ENCODE measurements at places on chromosomes 6 and 20. TPM values are rescaled to one million over a fixed set of nuclear protein-coding genes. Genes with fewer than 3 reads are reported as not detected.

Gene OVOL2
- 0.94 TPM for total RNA-seq

Gene SERPINB6
- 23.1 TPM for total RNA-seq

Gene BPHL
- total RNA-seq, result 11.6 TPM

Gene FOXC1
- total RNA-seq, result 3.7 TPM

Gene RIPOR2
- total RNA-seq, result 48.4 TPM

Gene HSPA1L
- 1.2 TPM for total RNA-seq

Gene EPPIN
- not detected for total RNA-seq

Gene DHX16
- 29.9 TPM for total RNA-seq

GRCh38 chr20:14477125-14477524 lies 139.7 kb upstream of the FLRT3 start:
- DNase-seq, result no peak

GRCh38 chr20:50026746-50027575 lies 44.2 kb downstream of the SNAI1 start:
- no peak for DNase-seq

DNA sequence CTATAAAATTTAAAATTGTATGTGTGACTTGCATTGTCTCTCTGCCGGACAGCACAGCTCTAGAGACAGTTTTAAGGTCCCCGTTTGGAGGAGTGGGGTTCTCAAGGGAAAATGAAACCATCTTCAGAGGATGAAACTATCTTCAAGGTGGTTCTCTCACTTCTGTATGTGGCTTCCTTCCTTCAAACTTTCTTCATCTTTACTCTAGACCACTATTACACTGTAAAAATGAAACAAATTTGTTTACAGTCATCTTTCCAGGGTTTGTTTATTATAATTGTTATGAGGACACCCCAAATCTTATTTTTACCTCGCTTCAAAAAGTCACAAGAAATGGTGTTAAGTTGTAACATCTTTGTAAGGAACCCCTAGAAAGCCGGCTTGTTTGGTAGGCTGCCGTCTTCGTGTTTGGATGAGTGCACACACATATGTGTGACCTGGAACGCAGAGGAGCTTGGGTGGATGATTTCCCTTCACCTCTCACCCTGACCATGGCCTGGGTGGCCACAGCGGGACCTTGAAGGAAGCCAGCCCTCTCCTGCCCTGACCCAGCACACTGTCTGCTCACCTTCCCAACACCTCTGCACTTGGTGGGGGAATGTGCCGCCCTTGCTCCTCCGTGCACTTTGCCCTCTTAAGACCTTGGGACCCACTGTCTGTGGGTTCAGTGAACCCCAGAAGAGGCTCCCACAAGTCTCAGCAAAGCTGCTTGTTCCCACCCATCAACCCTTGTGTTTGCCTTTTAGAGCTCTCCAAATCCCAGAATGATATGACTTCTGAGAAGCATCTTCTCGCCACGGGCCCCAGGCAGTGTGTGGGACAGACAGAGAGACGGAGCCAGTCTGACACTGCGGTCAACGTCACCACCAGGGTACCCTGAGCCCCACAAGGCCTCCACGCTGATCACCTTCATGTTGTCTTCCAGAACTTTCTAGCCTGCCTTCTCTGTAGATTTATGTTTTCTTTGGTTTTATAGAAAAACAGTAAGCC lies 67.8 kb downstream of the SYTL3 start:
- no peak for DNase-seq

GRCh38 chr20:6806275-6806674 lies 38.8 kb downstream of the BMP2 start:
- DNase-seq, result no peak

- no peak for DNase-seq
Measured at GRCh38 chr20:40451552-40451951, 237.5 kb downstream of the MAFB start.

DNA sequence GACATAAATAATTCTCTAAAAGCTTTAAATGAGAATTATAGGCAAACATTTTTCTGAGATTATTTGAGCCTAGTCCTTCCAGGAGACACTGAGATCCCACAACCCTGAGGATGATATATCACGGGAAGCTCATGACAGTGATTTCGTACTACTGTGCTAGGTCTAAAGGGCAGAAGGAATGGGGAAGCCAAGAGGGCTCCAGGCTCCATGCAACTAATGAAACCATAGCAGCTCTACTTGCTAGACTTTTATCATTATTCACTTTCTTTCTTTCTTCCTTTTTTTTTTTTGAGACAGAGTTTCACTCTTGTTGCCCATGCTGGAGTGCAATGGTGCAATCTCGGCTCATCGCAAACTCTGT lies 57.3 kb upstream of the SGK1 start:
- DNase-seq, result no peak

GRCh38 chr6:157763904-157764177 lies 59.2 kb upstream of the SNX9 start:
- DNase-seq, result no peak

GRCh38 chr6:111681860-111682259 lies 76.2 kb upstream of the TRAF3IP2 start:
- DNase-seq, result no peak

DNA sequence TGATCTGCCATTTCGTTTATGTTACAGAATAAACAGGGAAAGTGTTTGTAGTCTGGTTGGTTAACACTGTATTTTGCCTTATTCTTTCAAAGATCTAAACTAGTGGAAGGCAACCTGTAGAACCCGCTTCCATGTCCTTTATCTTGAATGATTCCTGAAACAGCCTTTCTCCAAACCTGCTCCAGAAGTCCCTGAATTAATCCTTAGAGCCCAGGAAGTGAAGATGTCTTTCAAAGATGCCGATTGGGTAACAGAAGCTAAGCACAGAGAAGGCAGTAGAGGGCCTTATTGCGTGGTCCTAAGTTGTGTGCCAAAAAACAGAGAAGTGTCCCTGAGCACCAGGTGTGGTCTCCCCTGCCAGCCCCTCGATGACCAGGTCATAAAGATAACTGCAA lies 19.2 kb upstream of the ZSCAN16 start:
- DNase-seq, result no peak

DNA sequence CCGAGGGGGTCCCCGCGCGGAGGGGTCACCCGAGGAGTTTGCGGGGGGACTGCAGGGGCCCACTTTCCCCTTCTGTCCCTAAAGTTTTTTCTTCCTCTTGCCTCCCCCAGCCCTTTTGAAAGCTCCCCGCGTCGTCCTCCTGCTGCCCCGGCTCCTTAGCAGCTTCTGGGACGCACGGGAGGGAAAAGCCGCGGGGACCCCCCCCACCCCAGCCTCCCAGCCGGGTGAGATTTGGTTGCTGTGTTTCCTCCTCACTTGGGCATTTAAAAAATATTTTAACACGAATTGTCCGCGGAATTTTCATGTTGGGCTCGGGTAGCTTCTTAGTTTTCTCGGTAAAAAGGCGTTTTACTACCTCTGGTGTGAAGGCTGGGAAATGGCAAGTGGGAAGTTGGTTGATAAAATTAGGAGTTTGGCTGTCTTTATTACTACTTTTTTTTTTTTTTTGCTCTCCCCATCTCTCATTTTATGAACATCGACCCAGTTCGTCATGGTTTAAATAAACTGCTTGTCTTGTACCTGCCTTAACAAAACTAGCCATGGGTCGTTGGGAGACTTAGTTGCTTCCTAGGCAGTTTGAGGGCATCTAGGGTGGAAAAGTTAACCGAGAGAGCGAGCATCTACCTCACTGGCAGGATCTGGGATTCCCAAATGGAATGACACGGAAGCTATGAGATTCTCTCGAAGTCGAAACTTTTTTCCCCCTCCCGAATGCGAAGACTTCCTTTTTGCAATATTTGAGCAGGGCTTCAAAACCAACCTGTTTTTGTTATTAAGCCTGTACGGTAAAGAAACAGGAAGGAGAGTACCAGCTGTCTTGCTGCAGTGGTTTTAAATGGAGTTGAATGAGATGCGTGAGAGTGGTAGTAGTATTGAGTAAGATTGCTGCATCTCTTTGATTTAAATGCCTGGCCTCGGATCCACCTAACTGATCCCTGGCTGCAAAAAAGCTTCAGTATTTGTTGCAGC lies 868 bp downstream of the NCOA3 start:
- no peak for DNase-seq

GRCh38 chr20:2871661-2872458 lies 1.4 kb upstream of the PTPRA start:
- DNase-seq, result no peak
